Upper lobe of left lung (tissue), 6 donors: ENCODE measurements at places on chromosomes 1 and 21. TPM values are rescaled to one million over a fixed set of nuclear protein-coding genes. Genes with fewer than 3 reads are reported as not detected.
A peak's percentile ranks its signal among the peaks of the same experiment; 100 is the strongest.

The CFHR5 gene
- total RNA-seq: not detected

DNA sequence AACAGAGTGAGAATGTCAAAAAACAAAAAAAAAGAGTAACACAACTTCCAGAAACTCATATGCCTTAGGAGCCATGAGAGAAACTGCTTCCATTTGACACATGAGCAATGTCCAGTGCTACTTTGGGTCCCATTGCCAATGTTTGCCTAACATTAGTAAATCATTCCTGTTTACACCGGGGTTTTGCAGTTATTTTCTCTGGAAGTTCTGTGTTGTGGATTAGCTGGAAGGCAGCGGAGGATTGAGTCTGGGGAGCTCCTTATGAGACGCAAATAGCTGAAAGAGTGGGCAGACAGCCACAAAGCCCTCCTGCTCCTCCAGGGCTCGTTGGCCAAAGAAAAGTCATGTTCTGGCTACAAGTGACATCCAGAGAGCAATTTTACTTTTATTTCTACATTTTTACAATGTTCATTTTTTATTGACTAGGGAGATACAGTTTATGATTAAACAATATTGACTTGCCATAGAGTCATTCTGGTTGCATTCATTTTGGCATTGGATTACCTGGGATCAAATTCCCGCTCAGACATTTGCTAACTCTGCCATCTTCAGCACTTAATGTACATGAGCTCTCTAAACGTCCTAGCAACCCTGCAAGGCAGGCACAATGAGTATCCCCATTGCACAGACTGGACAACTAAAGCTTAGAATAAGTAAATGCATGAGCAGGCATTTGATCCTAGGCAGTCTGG lies 66.4 kb upstream of the GALNT2 start:
- H3K27ac ChIP-seq: no peak overlapping the region
- H3K4me1 ChIP-seq: peaks cover 11% of the 10 kb centered on the region
- no peaks in the 10 kb centered on the region for H3K27me3 ChIP-seq
- no peak for DNase-seq
- H3K36me3 ChIP-seq: no peaks in the 10 kb centered on the region

DNA sequence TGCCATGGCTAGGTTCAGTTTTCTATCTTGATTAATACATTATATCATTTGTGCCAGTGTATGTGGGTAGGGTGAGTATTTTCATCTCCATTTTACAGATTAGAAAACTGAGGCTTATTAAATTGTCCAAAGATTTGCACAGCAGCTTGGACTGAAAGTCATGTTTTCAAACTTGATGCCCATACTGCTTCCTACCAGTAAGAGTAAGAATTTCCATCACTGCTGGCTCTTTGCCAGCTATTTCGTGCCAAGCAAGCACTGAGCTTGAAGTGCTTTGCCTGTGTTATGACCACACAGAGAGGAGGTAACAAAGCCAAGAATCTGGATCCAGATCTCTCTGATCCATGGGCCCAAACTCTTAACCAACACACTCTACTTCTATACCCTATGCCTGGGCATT lies 295.0 kb downstream of the VAV3 start:
- no peaks in the 10 kb centered on the region for H3K27me3 ChIP-seq
- H3K27ac ChIP-seq: no peak overlapping the region
- H3K4me3 ChIP-seq: no peak overlapping the region

The ITLN2 gene
- total RNA-seq: 38.8 TPM

DNA sequence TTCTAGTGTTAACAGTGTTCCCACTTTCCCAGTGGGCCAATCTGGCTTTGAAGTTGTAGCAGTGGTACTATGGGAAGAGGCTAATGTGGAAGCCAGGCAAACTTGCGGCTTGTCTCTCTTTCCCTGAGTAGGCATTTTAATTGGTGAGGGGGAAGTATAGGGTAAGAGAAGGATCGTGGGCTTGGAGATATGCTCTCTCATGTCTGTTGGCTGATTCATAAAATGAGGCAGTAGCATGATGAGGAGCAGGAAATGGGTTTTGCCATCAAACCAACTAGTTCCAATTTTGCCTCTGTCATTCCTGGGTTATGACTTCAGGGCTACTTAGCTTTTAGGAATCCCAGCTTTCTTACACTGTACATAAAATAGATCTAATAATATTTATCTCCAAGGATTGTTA lies 12.1 kb downstream of the C8A start:
- no peaks in the 10 kb centered on the region for H3K4me1 ChIP-seq
- H3K36me3 ChIP-seq: no peaks in the 10 kb centered on the region
- no peak overlapping the region for H3K27ac ChIP-seq
- no peak overlapping the region for H3K4me3 ChIP-seq
- no peak for DNase-seq

GRCh38 chr1:150484861-150485260 lies 2.4 kb upstream of the TARS2 start:
- peaks cover 8% of the 10 kb centered on the region for H3K4me1 ChIP-seq
- no peak for DNase-seq
- H3K4me3 ChIP-seq: no peak overlapping the region

- no peak for DNase-seq
- no peak overlapping the region for H3K27ac ChIP-seq
- H3K4me1 ChIP-seq: no peaks in the 10 kb centered on the region
- no peaks in the 10 kb centered on the region for H3K27me3 ChIP-seq
- H3K36me3 ChIP-seq: peaks cover 27% of the 10 kb centered on the region
Observed at GRCh38 chr1:100942304-100943046, 46.6 kb downstream of the SLC30A7 start.

DNA sequence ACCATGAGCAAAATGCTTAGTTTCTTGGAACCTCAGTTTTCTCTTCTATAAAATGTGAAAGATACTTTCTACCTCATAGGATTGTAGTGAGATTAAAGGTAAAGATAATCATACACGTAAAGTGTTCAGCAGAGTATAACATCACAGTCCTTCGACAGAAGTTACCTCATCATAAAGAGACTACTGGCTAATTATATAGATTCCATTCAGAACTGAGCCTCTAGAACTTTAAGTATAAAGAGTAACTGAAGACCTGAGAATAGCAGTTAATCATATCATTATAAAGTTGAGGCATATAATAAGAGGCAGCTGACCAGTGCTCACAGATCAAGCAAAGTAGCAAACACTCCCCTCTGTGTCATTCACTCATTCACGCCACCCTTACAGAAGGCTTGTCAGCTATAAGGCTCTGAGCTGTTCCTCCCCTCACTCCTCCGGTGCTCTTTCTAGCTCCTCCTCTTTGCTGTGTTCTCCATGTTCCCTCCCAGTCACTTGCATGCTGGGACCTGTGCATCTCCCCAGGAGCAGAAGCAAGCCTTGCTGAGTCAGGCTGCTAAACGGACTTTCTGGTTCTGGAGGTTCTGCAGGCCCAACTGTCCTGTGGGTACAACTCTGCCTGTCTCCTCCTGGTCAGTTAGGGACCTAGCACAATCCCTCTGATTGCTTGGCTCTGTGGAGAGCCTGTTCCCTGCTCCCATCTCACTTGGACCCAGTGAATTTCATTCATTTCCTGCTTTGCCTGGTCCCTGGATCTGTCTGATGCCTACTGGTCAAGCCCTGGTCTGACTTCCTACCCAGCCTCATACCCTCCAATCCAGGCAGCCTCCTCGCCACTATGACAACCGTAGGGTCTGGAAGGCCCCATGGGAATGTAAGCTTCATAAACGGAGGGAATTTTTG lies 28.3 kb upstream of the LY9 start:
- peak overlapping the region; percentile 49 for H3K27ac ChIP-seq
- DNase-seq: no peak
- H3K36me3 ChIP-seq: no peaks in the 10 kb centered on the region
- H3K4me1 ChIP-seq: no peaks in the 10 kb centered on the region
- no peak overlapping the region for H3K4me3 ChIP-seq
- H3K27me3 ChIP-seq: no peaks in the 10 kb centered on the region

DNA sequence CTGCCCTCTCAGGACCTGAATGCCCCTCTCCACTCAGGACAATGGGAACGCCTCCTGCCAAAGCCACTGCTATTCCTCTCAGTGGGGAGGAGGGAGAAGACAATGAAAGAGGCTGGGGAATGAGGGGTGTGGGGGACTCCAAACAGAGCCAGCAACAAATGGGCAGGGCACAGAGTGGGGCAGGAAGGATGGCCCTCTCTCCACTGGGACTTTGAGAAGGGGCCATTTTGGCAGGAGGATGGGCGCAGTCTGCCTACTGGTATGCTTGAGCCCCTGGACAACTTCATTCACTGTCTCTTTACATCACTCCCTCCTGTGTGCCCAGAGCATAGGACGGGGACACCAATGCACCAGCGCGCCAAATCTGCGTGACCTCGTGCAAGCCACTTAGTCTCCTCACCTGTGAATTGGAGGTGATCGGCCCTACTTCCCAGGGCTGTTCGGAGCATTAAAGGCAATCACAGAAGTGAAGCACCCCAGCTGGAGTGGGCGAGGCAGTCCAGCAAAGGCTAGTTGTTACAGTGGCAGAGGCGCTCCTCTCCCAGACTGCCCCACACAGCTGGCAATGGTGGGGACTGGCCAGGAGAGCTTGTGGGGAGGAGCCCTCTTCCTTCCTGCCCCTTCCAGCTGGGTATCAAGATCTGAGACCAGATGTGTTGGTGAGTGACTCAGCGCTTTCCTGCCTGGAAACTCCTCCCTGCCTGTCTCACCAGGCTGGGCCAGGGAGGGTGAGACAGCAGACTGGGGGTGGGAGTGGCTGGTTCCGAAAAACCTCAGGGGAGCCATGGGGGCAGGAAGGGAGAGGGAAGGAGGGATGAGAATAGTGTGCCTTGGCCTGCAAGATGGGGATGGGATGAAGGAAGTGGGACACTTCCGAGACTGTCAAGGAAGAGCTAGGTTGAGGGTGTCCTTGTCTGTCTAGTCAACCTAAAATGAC lies 22.4 kb upstream of the SYNC start:
- no peak overlapping the region for H3K4me3 ChIP-seq
- H3K27ac ChIP-seq: no peak overlapping the region
- H3K36me3 ChIP-seq: no peaks in the 10 kb centered on the region
- DNase-seq: peak; percentile 60
- peaks cover 11% of the 10 kb centered on the region for H3K4me1 ChIP-seq

DNA sequence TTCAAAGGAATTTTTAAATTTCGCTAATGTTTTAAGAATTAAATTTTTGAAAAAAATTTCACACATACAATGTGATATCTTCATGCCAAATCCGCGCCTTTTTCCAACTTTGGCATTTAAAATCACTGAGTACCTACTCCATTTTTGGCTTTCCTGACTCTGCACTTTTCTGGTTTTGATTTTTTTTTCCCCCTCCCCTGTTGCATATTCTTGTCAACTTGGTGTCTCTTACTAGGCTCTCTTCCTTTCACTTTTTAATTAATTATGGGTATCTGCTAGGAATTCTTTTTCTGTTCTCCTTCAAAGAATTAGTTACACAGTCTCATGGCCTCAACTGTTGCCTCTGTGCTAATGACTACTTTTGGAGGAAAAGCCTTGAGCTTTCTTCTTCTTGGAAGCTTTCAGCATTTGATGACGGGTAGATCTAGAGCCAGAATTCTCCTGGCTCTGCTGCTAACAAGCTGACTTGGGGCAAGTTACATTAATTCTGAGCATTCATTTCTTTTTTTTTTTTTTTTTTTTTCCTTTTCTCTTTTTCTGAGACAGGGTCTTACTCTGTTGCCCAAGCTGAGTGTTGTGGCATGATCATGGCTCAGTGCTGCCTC lies 1.8 kb downstream of the AGL start:
- H3K27me3 ChIP-seq: no peaks in the 10 kb centered on the region
- DNase-seq: no peak
- H3K36me3 ChIP-seq: no peaks in the 10 kb centered on the region
- no peak overlapping the region for H3K27ac ChIP-seq
- peaks cover 17% of the 10 kb centered on the region for H3K4me1 ChIP-seq
- no peak overlapping the region for H3K4me3 ChIP-seq

GRCh38 chr1:6082430-6082971 lies 36.8 kb downstream of the KCNAB2 start:
- peak; percentile 80 for DNase-seq
- no peaks in the 10 kb centered on the region for H3K4me1 ChIP-seq
- H3K4me3 ChIP-seq: no peak overlapping the region
- H3K27ac ChIP-seq: no peak overlapping the region
- H3K27me3 ChIP-seq: no peaks in the 10 kb centered on the region

The WDTC1 gene
- total RNA-seq: 75.0 TPM
